HepG2 (cell line): ENCODE measurements at places on chromosomes 5 and 9.
A peak's percentile ranks its signal among the peaks of the same experiment; 100 is the strongest.

DNA sequence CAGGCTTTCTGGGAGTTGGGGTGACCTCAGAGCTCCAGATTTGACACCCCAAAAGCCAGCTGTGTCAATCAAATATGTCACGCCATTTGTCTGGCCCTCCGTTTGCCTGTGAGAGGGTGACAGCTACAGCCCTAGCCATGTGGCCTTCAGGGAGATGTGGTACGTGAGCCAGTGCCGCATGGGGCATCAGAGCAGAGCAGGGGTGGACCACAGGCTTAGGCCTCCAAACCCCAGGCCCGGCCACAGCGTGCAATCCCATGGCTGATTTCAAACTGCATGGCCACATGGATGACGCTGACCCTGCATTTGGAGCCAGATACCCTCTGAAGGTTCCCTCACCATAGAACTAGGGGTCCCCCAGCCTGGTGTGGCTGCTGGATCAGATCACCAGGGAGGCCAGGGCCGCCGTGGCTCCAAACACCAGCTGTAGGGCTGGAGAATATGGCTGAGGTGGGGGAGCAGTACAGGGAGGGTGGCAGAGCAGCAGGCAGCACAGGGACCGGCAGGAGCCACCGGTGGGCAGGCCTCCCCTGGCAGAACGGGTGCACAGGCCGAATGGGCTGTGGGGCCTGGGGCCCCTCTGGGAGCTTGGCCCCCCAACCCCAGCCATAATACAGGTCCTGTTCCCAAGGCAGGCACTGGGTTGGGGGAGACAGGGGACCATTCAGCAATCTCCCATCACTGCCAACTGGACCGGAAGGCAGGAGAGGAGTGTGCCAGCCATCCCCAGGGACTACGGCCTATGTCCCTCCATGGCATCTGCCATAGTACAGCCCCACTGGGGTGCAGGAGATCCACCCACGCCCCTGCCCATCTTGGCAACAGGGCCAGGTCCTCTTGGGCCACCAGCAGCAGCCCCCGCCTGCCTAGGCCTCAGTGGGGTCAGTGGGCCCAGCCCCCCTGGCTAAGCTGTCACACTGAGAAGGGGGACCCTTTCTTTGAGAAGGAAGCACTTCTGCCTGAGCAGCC is 1.5 kb downstream of the SAPCD2 start:
- DNase-seq: no peak

DNA sequence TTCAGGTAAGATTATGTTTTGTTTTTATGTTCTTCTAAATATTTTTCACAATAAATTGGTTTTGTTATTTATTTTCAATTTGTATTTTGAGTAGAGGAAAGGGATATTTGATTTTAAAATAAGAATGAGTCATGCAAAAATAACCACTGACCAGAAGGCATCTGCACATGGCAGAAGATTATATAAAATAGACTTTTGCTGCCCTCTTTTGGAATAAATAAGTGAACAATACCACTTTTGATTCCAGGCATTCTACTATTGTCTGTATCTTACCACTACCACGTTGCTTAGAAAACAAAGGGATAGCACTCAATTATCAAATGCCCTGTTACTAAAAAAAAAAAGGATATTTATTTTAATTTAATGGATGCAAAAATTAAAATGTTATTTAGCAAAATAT is 227.3 kb upstream of the ITGA1 start:
- DNase-seq: no peak

DNA sequence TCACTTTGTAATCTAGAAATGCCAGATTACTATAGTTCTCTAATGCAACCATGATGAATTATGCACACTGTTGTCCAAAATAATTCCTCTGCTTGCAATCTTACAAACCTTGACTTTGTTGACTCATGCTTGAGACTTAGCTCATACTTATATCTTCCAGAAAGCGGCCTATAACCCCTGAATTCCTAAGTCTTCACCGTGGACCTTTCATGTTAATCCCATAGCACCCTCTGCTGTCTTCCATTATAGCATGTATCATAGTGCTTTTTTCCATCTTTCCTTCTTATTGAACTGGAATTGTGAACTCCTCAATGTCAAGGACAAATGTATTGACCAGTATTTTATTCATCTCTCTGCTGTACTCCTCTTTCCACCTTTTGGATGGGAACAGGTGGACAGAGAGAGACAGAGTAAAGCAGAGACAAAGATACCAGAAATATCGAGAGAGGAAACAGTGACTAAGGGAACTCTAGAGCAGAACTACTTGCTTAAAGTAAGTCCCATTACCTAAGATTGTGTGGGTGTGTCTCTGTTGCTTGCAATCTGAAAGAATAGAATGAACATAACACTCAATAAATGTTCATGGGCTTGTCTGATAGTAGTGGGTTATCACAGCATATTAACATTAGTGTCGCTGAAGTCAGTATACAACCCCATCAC is 110.0 kb downstream of the LURAP1L start:
- DNase-seq: peak; percentile 36

GRCh38 chr5:5613261-5613990 is 190.9 kb downstream of the ICE1 start:
- no peak for DNase-seq

- DNase-seq: no peak
These were observed 32.2 kb upstream of the SPATA31D4 start for GRCh38 chr9:81896070-81896469.

GRCh38 chr5:125258615-125259014 is 512.2 kb upstream of the ZNF608 start:
- DNase-seq: no peak

GRCh38 chr5:61647672-61648071 is 315.6 kb downstream of the ZSWIM6 start:
- no peak for DNase-seq
